ENCODE measurements at places on chromosomes 6 and 20.

DNA sequence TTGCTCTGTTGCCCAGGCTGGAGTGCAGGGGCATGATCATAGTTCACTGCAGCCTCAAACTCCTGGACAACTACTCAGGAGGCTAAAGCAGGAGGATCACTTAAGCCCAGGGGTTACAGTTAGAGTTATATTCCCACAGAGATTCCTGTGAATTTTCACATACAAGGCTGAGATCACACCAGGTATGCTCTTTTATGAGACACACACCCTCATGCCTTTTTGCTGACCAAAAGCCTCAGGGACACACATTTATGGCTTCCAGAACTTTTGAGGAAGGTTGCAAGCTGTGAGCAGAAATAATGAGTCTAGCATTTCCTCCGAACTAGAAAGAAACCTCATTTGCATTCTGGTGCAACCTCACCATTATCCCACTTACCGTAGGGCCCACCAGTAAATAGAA, 370.5 kb upstream of the ARID1B start:
- DNase-seq = no peak

DNA sequence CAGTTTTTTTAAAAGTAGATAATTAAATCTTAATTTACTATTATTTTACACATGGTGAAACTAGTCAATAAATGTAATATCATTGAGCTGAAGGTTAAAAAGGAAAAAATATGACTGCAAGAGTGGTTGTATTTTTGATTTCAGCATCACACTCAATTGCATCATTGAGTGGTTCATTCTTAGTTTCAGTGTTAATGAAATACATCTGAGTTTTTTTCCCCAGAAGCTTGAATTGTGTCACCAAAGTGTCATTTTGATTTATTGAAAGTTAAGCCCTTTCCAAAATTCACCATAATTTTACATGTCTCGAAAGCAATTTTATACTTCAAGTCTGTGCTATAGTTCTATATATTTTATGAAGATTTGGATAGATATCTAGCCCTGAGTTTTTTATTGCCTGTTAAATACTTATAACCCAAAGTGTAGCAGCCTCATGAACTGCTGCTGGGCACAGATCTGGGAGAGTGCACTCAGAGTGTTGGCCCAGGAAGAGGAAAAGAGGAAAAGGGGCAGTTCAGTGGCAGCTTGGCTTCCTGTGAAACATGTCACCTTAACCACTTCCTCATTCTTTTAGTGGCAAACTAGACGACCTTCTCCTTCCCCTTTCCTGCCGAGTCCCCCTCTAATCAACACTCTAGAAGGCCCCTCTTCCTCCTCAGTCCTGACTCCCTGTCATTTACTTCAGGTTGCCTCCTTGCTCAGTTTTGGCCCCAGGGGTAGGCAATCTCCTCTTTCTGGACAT, 140.7 kb downstream of the ESR1 start:
- peak; percentile 29 for DNase-seq

DNA sequence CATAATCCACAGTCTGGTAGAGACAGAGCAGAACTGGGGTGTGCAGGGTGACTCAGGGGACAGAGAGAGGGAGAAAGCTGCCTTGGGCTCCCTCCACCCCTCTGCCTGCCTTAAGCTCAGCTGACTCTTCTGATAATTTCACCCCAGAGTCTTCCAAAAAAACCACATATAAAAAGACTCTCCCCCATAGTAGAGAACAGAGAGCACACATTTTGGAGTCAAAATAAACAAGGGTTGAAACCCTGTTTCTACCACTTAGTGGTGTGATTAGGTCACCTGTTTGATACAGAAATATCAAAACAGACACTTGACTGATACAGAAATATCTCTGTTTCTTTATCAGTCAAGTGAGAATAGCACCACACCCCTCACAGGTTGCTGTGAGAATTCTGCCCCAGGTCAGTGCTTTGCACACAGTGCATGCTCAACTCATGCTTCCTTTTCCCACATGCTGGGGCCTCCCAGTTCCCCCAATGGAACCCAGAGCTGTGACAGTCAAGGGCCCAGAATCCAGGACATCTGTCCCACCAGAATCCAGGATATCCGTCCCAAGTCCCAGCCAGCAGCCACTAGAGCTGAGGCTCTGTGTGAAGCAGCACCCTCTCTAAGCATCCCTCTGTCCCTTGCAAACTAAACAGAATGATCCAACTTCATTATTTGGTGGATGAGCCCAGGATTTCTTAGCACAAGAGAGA, 1.2 kb downstream of the TREML2 start:
- peak; percentile 52 for DNase-seq

GRCh38 chr6:50288881-50289280, 239.2 kb upstream of the DEFB112 start:
- DNase-seq = no peak

- no peak for DNase-seq
These were observed 413.5 kb downstream of the CDC5L start for GRCh38 chr6:44800784-44801592.

- no peak for DNase-seq
These were observed 72.4 kb downstream of the SHLD1 start for GRCh38 chr20:5822569-5822968.
